A549 treated with Hydrocortisone at 1 μM for 4 hours (cell line): ENCODE measurements at places on chromosomes 3 and 15. TPM values are rescaled to one million over a fixed set of nuclear protein-coding genes. Genes with fewer than 3 reads are reported as not detected.

The SAXO2 gene
- total RNA-seq = 1.8 to 2.4 TPM (median 2.1 TPM) in 5 replicates

The GNAT1 gene
- 0.21 TPM in 1 of 5 replicates, not detected in the others for total RNA-seq

The RTP1 gene
- total RNA-seq = not detected in 5 replicates

The BTLA gene
- total RNA-seq = 0.08 TPM in 1 of 5 replicates, not detected in the others

The TUBGCP4 gene
- total RNA-seq = 4.7 to 6.8 TPM (median 6.0 TPM) in 5 replicates

The AMOTL2 gene
- total RNA-seq = 48.8 to 54.2 TPM (median 50.3 TPM) in 5 replicates

The BNC1 gene
- total RNA-seq = 0.69 to 0.95 TPM (median 0.86 TPM) in 5 replicates

The ZBBX gene
- not detected in 5 replicates for total RNA-seq
